Activated CD4-positive, alpha-beta T cell treated with anti-CD3 and anti-CD28 coated beads for 24 hours (primary cell): ENCODE measurements at places on chromosomes 1 and 21.

DNA sequence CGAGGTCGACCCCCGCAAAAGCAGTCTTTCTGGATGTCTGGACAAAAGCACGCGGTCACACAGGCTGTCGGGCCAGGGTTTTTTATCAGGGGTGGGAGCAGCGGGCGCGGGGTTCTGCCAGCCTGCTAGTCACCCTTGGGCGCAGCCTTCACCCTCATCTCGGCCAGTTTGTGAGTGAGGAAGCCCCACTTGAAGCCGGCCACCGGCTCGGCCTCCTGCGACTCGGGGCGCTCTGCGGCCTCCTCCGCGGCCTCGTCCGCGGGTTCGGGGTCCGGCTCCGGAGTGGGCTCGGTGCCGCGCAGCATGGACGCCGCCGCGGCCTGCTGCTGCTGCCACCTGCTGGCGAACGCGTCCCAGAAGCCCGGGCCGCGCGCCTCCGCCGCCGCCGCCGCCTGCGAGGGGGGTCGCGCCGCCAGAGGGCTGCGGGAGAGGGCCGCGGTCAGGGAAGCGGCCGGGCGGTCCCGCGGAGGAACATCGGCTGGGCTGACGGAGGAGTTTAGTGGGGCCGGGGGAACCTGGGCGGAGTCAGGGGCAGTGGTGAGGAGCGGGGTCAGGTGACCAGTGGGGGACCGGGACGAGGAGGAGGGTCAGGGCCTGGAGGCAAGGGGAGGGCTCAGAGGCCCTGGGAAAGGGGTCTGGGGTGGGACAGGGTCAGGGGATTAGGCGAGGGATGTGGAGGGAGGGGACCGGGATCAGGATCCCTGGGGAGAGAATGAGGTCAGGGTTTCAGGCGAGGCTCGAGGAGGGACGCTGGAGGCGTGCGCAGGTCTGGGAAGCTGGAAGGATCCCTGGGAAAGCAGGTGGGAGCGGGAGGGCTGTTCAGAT lies 4.5 kb downstream of the C1orf232 start:
- peak; percentile 40 for DNase-seq

GRCh38 chr1:82879701-82880305 lies 1079.1 kb downstream of the ADGRL2 start:
- no peak for DNase-seq

DNA sequence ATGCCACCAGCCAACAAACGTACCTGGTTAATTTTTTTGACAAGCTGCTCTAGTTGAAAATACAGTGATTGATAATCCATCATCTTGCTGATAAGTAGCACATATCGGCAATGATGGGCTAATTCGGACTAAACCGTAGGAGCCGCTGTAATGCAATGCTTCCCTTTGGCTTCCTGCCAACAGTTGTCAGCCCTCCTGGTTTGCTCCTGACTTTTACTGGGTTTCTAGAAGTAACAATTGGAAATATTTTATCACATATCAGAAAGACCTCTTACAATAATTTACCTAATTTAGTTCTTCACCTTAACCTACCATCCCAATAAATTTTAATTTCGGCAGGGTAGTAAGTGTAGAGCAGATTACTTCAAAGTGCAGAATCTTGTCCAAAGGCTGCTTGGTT lies 148.5 kb downstream of the DHRS3 start:
- DNase-seq: no peak

DNA sequence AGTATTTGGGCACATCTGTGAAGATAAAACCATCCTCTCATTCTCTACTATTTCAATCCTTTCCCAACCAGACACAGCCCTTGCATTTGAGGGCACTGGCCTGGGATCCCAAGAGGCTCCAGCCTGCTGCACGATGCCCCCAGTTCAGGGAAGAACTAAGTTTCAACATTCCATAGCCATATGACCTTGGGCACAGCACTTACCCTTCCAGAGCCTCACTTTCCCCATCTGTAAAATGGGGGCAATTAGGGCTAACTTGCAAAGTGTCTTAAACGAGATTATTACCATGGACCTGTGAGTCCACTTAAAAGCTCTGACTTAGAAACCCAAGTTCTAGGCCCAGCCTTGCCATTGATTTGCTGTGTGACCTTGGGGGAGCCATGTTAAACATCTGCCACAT lies 22.9 kb downstream of the CDCP2 start:
- DNase-seq: no peak

- DNase-seq: no peak
Observed at GRCh38 chr1:216531263-216532239, 108.3 kb upstream of the USH2A start.

DNA sequence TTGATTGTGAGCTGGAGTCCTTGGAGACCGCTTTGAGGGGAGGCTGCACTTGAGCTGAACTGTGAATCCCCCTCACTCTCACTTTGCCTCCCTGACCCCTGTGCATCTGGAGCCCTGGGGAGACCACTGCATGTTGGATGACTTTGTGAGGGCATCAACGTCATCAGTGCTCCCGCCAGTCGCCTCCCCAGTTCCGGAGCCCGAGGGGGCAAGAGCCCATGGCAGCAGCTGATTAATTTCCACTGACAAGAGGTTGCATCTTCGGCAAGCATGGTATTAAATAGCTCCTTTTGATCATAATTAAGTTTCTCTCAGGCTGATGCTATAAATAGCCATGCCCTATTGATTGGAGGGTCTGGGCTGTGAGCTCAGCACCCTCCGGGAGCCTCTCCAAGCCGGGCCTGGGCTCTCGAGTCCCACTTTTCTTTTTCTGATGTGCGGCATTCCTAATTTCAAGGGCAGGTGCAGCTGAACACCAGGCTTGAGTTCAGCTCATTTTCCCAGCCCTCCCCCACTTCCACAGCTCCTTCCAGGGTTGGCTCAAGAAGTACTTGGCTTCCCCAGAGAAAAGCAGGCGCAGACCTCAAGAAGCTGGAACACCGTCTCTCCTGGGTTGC lies 33.2 kb downstream of the KCND3 start:
- no peak for DNase-seq

DNA sequence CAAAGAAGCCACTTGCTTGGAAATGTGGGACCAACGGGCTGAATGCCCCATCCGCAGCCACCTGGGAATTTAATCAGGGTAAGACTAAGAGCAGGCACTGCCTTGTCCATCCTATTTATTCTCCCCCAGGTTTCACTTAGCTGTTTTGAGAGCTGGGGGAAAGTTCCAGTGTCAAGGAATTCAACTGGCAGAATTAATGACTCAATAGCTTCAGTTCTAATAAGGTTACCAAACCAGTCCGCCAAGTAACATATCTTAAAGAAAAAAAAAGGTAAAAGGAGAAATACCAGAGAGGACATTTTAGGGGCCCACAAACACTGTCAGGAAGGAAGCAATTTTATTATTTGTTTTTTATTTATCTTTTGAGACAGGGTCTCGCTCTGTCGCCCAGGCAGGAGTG lies 157.6 kb upstream of the SOD1 start:
- DNase-seq: no peak

DNA sequence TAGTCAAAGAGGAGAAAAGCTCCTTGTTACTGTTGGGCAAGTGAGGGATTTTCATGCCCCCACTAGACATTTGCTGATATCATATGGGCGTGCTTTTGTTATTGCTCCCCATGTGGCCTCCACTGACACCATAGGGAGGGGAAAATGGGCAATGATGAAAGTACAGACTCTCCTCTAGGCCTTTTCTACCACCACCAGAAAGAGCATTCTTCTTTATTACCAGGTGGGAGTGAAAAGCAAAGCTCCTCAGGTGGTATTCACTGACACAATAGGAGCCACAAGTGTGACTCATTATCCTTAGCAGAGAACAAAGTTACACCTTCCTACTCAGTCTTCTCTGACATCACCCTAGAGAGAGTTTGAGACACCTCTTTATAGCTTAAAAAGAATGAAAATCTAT lies 667.1 kb downstream of the LTN1 start:
- DNase-seq: no peak

DNA sequence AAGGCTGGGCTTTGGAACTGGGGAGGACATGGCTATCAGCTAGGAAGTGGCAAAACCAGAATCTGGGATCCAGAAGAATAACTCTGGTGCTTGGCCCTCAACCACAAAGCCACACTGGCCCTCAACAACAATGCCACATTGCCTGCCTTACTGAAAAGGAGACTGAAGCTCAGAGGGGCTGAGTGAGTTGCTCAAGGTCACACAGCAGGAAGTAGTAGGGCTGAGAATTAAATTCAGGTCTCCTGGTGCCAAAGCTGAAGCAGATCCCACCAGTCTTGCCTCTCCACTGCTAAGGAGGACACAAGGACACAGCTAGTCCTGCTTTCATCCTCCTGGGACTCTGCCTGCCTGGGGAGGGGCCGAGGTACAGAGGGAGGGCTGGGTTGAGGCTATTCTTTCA lies 29.4 kb upstream of the STUM start:
- DNase-seq: no peak

DNA sequence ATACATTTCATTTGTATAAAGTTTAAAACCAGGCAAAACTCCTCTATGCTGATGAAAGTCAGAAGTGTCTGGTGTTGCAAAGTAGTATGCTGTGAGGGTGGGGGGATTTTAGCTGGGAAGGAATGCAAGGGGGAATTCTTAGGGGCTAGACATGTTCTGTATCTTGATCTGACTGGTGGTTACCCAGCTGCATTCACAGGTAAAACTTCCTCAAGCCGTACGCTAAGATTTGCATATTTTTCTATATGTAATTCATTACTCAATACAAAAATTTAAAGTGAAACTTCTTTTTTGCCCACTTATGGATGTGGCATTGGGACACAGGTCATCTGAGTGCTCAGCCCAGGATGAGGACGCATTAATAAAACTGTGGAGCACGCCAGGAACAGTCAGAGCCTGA lies 323.3 kb downstream of the PAPPA2 start:
- no peak for DNase-seq

DNA sequence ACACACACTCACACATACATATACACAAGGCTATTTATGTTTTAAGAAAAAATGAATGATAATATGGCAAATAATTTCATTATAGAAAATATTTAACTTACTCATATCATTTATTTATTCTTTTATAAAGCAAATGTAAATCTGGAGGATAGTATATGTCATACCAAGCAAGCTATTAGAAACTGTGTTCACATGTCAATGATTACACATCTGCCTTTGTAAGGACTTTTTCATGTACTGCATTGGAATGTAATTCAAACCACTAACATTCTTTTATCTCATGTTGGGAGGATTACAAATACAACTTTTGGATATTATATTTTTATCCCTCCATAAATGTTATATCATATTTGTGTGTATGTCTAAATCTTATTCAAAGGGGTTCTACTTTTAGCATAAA lies 1887.4 kb downstream of the NCAM2 start:
- DNase-seq: no peak

DNA sequence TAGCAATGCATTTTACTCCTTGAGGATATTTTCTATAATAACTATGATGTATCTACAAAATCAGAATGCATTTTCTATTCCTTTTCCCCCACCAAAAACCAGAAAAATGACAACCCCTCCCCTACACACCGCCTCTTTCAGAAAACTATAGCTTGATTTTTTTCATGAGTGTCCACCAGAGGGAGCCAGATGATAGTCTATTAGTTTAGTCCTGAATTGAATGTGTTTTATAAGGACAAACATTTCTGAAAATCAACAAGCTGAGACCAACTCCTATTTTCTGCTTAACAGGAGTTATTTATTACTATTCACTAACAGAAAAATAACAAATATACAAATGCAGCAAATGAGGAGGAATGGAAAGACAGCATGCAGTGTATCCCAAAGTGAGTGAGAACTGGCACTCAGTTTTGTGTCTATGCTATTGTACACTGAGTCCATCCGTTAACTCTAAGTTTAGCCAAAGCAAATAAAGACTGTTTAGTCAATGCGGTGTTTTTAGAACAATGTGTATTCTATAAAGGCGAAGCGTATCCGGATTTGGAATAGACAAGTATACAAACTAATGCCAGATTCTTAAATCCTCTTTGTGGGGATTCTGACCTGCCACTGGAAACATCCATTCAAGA lies 182.6 kb downstream of the VAV3 start:
- DNase-seq: peak; percentile 54

DNA sequence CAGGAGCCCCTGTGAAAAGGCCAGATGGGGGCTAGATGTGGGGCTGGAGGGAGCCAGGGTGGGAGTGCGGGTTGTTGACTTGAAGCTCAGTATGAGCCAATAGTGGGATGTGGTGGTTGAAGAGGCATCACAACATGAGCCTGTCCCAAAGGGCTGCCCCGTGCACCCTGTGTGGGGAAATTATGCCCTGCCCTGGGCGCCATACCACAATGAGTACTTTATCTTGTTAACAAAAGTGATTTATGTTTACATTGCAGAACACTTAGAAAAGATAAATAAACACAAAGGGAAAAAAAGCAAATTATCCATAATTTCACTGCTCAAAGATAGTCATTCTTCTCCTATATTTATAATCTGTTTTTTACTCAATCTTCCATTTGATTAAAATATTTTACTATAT lies 1.6 kb upstream of the NFASC start:
- DNase-seq: no peak

DNA sequence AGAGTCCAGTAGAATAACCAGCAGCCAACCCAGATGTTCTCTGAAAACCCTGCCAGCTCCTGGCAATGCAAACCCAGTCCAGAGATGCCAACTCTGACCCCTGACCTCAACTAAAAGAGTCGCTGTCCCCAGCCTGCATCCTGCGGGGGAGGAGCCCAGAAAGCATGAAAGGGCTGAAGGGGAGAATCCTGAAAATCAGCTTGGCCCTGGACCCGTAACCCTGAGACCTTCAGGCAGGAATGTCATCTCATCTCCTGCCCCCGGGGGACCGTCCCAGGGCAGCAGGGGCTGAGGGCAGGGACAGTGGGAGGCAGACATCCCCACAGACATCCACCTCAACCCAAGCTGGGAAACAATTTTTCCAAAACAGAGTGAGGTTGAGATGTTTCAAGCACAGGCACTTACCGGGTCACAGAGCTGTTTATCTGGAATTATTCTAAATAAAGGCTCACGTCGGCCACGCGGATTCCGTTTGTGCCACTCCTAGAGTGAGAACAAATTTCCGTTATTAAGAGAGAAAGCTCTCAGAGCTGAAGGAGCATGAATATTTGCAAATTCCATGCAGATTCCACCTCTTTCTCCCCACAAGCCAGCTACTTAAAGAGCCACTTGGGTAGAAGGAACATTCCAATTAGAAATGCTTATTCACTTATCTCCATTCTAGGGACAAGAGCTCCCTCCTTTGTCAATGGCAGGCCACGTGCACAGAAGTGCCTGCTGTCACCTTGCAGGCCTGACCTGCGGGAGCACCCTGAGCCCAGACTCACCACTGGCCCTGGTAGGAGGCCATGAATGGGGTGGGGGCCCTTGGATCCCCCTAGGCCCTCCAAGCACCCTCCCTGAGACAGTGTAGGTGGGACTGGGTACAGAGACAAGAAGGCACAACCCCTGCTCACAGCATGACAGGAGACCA lies 240.1 kb downstream of the NPHP4 start:
- no peak for DNase-seq

DNA sequence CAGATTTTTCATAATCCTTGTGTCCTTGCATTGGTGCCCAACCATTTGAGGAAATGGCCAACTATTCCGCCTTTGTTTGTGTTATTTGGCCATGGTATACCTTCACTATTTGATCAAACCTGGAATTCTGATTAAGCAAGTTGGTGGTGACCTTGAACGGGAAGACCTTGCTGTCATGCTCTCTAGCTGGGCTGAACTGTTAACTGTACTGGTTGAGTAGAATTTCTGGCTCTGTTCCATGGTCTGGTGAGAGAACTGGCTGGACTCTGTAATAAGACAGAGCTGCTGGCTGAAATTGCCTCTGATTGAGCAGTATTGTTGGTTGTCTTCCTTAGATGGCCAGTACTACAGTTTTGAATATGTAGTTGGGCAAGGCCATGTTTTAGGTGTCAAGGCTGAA lies 3.0 kb upstream of the LCE3C start:
- no peak for DNase-seq
